Activated naive CD4-positive, alpha-beta T cell treated with anti-CD3 and anti-CD28 coated beads, Interleukin-2, amount 10 ng/mL, durations not matched to agents 7 days and 5 days (primary cell): ENCODE measurements at places on chromosomes 5 and 9.

DNA sequence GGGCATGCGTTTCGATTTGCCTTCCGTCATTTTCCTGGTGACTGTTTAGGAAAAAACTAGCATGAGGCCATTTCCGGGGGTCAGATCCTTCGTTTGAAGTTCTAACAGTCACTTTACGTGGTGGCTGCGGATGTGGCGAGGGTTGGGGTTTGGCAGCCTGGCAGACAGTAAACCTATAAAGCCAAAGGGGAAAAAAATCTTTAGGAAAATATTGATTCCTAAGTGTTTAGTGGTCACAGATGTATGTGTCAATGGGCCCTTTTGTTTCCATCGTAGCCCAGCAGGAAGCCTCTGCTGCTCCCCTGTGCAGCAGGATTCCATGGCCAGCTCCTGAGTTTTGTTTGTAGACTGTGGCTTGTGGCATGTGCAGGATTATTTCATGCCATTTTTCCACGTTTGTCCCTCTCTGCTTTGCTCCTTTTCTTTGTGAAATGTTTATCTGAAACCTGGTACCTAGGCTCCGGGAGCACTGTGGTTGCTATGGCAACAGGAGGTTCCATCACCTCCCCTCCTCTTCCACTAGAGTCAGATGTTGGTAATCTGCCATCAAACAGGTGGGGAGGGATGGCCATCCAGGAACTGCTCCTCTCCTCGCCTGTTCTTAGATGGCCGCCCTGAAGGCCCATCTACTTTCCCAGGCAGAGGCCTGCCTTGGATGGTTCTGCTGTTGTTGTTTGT lies 202.3 kb downstream of the AOPEP start:
- no peak for DNase-seq

GRCh38 chr9:137521405-137521985 lies 28.7 kb downstream of the PNPLA7 start:
- no peak for DNase-seq

- DNase-seq = no peak
Measured at GRCh38 chr5:173625261-173625660, 8.8 kb upstream of the BOD1 start.

DNA sequence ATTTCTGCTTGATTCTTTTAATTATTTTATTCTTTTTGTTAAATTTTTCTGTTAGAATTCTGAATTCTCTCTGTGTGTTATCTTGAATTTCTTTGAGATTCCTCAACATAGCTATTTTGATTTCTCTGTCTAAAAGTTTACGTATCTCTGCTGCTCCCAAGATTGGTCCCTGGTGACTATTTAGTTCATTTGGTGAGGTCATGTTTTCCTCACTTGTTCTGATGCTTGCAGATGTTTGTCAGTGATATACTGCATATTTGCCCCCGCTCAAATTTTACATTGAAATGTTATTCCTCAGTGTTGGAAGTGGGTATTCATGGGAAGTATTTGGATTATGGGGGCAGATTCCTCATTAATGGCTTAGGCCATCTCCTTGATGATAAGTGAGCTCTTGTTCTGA lies 105.3 kb downstream of the PRDM9 start:
- no peak for DNase-seq

- DNase-seq = no peak
Measured at GRCh38 chr5:112445626-112446350, 26.7 kb upstream of the EPB41L4A start.

DNA sequence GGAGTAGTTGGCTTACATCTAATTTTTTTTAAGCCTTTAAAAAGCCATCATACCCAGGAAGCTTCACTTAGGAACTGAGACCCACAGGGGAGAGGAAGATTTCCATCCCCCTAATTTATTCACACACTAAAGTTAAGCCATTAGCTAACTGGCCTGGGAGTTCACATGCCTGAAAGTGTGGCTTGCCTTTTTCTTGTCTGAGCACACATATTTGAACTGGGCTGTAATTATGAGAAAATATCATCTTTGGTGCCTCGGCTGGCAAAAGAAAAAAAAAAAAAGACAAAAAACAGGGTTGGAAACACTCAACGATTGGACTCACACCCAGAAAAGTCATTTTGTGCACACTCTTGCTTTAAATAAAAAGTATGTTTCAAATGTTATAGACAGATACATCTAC lies 847.3 kb downstream of the MAT2B start:
- DNase-seq = no peak

DNA sequence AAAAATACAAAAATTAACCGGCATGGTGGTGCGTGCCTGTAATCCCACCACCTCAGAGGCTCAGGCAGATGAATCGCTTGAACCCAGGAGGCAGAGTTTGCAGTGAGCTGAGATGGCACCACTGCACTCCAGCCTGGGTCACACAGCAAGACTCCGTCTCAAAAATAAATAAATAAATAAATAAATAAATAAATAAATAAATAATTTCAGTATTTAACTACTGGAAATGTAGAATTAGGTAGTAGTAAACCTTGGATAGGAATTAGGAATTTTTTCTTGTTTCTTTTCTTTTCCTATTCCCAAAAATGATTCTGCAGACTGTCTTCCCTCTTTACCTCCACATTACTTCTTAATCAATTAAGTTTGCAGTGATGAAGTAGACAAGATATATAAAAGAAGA lies 103.2 kb downstream of the PLK2 start:
- DNase-seq = no peak

DNA sequence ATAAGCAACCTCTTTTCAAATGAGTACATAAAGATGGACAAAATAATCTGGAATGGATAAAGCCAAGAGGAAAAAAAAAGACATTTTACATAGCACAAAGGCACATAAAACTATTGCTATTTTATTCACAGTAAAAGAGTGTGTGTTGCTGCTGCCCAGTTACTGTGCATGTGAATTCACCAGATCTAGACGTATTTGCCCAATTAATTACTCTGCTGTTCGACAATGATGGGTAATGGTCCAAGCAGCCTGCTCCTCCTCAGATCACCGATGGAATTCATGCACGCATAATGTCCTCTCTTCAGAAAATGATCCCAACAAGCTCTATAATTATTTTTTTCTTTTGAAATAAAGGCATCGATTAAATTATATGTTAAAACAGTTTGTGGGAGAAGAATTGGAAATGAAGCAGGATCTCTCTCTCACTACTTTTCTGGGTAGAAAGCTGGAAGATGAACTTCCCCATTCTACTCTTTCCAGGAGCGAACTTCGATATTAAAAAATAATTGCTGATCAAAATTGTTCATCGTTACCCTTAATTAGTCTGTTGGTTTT lies 357.4 kb upstream of the CCNH start:
- no peak for DNase-seq

GRCh38 chr9:107460153-107461023 lies 29.2 kb downstream of the KLF4 start:
- no peak for DNase-seq

DNA sequence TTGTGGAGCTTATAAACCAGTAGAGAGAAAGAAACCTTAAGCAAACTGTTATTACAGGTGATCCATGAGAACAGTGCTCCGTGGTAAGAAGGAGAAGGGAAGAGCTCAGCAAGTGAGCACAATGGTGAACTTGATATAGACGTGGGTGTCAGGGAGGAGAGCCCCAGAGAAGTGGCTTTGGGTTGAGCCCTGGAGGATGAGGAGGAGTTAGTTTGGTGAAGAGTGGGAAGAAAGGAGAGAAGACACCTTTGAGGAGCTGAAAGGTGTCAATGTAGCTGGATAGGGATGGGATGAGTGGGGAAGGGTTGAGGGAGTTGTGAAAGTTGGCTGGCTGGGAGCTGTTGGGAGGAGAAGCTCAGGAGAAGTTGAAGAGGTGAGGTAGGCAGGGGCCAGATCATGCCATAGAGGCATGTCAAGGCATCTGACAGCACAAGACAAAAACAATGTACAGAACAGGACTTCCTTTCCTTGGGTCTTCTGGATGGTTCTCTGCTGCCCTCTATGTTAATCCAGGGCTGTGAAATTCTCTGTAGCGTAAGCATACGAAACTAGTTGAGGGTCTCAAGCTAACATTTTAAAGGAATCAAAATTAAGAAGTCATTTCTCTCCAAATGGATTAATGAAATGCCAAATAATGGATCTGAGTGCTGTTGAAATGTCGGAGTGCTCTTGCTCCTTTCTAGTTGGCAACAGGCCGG lies 501.9 kb downstream of the KDM4C start:
- no peak for DNase-seq

GRCh38 chr5:83554686-83555085 lies 83.1 kb downstream of the VCAN start:
- no peak for DNase-seq

DNA sequence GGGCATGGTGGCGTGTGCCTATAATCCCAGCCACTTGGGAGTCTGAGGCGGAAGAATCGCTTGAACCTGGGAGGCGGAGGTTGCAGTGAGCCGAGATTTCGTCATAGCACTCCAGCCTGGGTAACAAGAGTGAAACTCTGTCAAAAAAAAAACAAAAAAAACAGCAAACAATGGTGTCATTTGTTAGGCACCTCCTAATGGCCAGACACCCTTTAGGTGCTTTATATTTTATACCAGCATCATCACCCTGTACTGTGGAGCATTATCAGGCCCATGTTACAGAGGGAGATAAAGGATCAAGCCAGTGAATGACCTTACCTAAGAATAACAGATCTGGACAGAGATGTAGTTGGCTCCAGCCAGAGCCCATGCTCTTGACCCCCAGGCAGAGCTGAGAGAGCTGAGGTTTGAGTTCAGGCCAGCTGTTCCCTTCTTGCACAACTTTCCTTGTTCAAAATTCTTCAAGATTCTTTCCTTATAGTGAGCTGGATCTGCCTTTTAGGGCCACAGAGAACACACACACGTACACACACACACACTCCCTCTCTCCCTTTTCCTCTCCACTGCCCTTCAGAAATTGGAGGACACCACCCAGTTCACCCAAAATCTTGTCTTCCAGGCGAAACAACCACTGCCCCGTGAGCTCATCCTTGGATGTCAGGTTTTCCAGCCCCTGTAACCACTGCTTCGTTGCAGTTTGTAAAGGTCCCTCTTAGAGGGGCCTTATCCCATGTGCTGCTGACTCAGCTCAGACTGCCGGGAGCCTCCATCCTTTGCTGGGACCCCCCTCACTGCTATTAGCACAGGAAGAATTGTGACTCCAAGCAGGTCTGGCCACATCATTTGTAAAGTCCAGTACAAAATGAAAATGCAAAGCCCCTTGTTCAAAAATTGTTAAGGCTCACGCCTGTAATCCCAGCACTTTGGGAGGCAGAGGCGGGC lies 10.4 kb upstream of the PTGES start:
- DNase-seq = no peak

DNA sequence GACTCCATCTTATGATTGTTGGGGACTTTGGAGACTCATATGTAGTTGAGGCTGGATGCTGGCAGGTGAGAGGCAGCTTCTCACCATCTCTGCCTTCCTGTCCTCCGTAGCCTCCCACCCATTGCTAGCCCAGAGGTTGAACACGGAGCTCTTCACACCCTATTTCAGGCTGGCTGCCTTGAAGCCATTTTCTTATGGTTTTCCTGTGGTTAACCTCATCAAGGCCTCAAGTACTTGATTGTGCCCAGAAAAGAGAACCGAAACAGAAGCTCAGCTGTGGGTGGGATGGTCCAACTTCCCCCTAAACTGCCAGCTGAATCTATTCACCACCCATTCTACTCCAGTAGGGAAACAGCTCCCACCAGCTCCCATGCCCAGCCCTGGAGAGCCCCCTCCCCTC lies 102.9 kb downstream of the LIFR start:
- peak; percentile 78 for DNase-seq

- DNase-seq = no peak
Measured at GRCh38 chr9:7147121-7148090, 389.6 kb downstream of the KDM4C start.

DNA sequence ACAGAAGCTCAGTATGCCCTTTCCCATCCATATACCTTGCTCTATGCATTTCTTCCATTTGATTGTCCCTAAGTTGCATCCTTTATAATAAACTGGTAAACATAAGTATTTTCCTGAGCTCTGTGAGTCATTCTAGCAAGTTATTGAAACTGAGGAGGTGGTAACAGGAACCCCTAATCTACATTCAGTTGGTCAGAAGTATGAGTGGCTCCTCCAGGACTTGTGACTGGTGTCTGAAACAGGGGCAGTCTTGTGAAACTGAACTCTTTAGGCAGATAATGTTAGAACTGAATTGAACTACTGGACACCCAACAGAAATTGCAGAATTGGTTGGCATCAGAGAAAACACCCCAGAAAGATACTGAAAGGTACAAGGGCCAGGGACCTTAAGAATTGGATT lies 133.1 kb upstream of the POU5F2 start:
- no peak for DNase-seq

- no peak for DNase-seq
Measured at GRCh38 chr9:35689542-35690293, at the start of gene TPM2. Gene TPM2, minus strand, starts transcription at chr9:35689925. Its CDS starts 108 bp downstream, at chr9:35689817.

DNA sequence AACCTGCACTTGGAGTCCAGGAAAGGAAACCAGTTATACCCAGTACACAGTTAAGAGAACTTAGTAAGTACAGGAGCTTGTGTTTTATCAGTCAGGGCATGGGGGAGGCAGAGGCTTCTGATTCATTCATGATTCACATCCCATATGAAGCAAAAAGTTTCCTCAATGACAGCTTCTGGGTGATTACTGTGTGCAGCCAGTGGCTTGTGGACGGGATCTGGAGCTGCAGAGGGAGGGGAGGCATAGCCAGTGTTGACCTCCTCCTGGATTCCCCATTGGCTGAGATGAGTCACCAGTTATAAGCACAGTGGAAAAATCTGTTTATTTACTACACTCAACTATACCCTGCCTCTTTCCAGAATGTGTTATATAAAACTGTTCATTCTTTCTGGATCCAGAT lies 17.7 kb downstream of the IL31RA start:
- no peak for DNase-seq

DNA sequence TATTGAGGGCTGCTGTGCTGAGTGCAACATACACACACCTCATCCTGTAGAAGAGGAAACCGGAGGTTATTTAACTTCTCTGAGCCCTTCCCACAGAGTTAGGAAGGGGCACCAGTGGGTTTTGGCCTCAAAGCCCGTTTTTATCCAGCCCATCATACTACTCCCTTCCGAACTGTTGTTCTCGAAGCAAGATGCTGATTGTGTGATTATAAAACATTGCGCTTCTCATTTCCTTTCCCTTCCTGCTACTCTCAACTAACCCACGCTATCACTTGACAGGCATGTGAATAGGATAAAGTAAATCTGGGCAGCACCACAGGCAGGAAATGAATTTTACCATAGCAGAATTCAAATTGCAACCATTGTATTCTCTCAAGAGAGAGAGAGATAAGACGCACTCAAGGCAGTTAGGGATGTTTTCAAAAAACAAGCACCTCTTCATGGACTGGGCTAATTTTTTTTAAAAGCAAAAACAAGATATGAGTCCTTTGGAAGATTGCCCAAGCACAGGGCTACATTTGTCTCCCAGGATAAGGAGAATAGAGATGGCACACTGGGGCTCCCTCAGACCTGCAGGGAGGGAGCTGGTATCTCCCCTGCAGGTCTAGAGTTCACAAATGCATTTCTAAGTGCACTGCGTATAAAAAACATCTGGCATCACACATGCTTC lies 52.6 kb downstream of the GNA14 start:
- DNase-seq = no peak

GRCh38 chr5:147782110-147783028 lies at the start of gene JAKMIP2:
Gene JAKMIP2, minus strand, starts transcription at chr5:147782728. Its CDS starts 110,922 bp downstream, at chr5:147671806.
- DNase-seq = peak; percentile 68

DNA sequence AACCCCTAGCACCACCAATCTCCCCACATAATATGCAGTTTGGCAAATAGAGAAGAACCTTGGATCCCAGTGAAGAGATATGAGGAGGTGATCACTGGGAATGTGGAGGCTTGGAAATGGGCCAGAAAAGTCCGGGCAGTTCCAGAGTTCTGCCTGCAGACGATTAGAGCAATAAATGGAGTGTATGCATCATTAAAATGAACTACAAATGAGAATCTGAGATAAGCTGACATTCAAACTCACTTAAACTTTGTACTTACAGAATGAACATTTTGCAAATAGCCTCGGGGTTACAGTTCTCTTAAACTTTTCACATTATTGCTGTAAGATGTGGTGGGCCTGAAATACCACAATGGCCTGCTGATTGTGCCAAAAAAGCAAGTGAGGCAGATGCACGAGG lies 23.0 kb upstream of the LHFPL2 start:
- no peak for DNase-seq
